Mesenteric fat pad (tissue), 1 donor: ENCODE measurements at places on chromosomes 12 and 14. TPM values are rescaled to one million over a fixed set of nuclear protein-coding genes. Genes with fewer than 3 reads are reported as not detected.

TAS2R43 gene
- not detected for total RNA-seq

DNA sequence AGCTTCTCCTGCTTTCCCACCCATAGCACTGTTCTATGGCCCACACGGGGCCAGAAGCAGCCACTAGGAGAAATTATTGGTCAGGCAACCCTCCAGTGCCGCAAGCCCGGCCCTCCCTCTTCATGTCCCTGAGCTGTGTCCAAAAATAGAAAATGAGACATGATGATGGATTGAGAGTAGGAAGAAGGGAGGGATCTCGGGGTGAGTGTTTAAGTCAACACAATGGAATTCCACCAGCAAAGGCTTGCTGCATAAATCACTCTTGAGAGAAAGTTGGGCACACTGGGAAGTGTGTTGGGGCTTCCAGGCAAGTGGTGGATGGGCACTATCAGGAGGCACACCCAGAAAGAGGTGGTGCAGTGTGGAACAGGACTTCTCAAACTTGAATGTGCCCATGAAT is 94.2 kb downstream of the LLPH start:
- no peak for DNase-seq

DNA sequence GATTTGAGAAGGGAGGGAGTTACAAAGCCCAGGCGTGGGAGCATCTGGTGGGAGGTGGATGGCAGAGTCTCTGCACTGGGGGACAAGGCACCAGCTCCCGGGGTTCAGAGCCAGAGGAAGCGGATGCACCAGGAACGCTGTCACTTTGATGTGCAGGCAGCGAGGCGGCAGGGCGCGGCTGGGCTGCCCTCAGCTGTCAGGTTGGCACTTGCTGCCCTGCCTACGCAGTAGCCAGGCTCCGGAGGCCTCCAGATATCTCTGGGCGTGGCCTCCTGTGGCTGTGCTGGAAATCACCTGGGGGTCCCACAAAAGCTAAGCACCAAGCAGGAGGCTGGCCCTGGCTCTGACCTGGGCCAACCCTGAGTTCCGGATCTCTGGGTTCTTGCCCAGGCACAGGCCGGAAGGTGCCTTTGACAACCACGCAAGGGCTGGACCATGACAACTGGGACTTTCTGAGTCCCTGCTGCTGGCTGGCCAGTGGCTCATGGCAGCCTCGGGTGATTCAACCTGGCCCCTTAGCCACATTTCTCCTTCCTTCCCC is 62.1 kb upstream of the MAP1LC3B2 start:
- no peak for DNase-seq

DNA sequence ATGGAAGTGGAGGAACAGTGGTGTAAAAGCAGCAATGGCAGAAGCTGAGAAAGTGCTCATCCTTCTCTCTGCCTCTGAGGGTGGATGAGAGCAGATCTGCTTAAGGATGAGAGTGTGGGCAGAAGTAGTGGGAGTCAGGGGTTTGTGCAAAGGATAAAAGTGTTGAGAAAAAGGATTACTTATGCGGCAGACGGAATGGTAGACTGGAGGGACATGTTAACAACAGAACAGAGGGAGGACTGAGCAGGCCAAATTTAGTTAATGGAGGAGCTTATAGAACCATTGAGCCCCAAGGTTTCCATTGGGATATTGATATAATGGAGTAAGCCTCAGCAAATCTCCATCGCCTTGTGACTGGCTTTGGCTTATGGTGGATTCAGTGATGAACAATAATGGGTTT is 25.5 kb downstream of the TRHDE start:
- DNase-seq = no peak

CLEC9A gene
- not detected for total RNA-seq

LALBA gene
- not detected for total RNA-seq

RIMKLB gene
- 40.7 TPM for total RNA-seq

DNA sequence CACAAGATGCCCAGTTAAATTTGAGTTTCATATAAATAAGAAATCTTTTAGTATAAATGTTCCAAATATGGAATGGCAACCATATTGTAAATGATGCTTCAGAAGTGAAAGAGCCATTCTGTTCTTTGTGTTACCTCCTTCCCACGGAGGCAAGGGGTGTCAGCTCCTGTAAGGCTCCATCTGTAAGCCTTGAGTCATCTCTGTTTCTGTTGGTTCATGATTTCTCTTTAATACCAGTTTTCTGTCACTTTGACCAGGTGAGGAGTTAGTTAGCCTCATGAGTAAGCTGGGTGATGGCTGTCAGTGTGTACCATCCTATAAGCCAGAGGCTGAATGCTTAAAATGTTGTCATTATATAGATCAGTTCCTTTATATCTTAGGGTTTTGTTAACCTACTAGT is 61.9 kb downstream of the TMEM30B start:
- DNase-seq = no peak

EFCAB11 gene
- total RNA-seq = 6.1 TPM

CYP46A1 gene
- total RNA-seq = 3.1 TPM

- no peak for DNase-seq
These were observed 12.1 kb downstream of the ETV6 start for GRCh38 chr12:11661491-11662089.

GRCh38 chr12:57240066-57240921 is 10.7 kb downstream of the STAC3 start:
- no peak for DNase-seq

- no peak for DNase-seq
These were observed 113.6 kb downstream of the DAD1 start for GRCh38 chr14:22475381-22475780.

GUCY2C gene
- not detected for total RNA-seq

DNA sequence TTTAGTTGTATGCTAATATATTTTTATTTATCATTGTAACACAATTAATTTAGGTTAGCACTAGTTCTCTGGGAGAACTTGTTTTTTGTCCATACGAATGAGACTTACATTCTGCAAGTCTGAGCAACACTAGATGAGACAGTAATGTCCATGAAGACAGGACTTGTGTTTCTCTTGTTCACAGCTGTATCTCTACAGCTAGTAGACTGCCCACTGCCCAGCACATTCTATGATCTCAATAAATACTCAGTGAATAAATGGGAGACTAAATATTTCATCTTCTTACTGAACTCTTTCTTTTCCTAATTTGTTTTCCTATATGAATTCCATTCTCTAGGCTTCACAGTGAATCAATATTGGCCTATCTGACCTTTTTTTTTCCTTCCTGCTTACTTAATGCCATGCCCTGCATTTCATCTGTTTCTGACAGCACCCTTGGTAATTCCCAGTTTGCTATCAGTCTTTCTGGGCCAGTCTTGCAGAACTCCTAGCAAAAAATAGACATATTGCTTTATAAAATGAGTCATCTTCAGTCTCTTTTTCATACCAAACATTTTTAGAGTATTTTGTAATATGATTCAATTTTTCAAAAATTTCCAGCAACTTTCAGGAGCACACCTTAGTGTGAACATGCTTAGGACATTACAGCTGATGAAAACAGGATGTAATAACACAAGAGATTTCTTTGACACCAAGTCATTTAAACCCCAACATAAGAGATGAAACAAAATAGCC is 185.5 kb upstream of the ATP2B1 start:
- DNase-seq = no peak

TOMM20L gene
- not detected for total RNA-seq

- DNase-seq = no peak
These were observed 20.6 kb downstream of the GSG1 start for GRCh38 chr12:13082861-13083260.

- DNase-seq = no peak
These were observed 68.8 kb upstream of the TRAF3 start for GRCh38 chr14:102708494-102708893.

GRCh38 chr14:74852922-74853530 is 22.9 kb downstream of the PROX2 start:
- no peak for DNase-seq

DNA sequence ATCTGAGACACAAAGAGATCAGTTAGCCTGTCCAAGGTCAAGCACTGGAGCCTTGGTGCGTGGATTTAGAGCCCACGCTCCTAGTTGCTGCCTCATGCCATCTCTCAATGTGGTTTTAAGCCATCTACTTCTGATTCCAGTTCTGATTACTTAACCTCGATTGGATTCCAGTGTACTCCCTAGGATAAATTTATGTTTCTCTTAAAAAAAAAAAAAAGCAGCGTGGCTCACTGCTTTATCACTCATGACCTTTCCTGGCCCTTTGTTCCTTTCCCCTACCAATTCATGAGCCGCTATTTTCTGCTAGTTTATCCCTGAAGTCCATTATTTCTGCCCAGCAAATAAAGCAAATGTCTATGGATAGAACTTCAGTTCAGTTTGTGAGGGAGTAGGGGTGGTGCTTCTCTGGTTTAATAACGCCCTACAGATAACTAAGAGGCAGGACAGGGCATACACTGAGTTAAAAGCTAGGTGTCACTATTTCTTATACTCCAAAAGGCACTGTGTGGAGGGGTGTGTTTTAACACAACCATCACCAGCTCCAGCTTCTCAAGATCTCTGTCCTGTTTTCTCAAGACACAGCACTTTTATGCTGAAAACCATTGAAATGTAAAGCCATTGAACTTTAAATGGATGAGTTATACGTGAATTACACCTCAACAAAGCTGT is 9.8 kb upstream of the PARP11 start:
- DNase-seq = no peak

DNA sequence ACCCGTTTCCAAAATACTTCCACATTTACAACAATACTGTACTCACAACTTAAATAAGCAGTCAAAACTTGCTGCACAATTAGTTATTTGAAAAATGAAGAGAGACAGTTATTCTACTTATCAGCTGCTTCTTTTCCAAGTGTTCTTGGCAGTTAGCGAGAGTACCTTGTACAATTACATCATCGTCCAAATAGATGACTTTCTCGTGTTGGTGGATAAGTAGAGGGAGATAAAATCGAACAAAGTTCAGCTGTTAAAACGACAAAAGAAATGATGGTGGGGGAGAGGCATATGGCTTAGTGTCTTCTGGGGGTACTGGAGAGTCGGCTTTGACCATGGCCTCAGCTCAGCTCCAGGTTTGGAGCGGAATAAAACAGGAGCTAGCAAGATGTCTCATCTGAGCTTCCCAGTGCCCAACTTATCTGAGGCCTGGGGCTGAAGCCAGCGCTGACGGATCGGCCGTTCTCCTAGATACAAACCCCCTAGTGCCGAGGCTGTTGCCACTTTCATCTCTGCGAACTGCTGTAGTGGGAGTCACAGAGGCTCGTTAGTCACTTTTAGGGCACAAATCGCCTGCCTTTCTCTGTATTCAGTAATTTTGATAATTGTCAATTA is 31.7 kb downstream of the TDG start:
- no peak for DNase-seq

GRCh38 chr12:47980779-47981495 is 17.5 kb downstream of the TMEM106C start:
- DNase-seq = no peak

DNA sequence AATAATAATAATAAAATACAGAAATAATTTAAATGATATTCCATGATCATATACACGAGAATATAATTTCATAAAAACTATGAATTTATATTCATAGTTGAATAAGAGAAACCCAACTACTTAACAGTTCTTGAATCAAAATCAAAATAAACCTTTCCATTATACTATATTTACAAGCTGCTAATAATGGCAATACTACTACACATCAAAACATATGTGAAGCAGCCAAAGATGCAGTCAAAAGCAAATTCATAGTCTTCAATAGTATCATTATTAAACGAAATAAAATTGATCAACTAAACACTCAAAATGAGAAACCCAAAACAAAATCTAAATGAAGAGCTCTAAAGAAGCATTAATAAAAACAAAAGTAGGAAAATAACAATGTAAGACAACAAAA is 197.1 kb downstream of the TMEM132D start:
- no peak for DNase-seq

GRCh38 chr12:29543036-29543435 is 45.5 kb upstream of the OVCH1 start:
- no peak for DNase-seq

GRCh38 chr14:74478996-74479635 is 14.0 kb downstream of the NPC2 start:
- DNase-seq = no peak

TMEM253 gene
- 2.2 TPM for total RNA-seq

- DNase-seq = no peak
These were observed 96.5 kb upstream of the DAAM1 start for GRCh38 chr14:59091976-59092375.

DNA sequence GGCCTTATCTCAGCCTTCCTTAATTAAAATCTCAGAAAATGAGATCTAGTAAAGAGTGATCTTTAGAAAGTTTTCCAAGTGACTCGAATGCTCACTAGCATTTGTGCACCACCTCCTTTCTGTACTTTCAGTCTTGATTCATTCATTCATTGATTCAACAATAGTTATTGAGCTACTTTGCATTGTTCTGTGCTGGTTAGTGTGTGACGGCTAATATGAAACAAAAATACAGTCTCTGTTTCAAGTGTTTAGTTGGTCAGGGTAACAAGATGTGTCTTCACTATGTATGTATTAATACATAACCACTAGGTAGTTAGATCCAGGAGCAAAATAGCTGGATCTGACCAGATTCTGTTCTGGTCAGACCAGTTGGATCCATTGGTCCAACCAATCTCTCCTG is 100.9 kb downstream of the FAR2 start:
- no peak for DNase-seq

ANO6 gene
- total RNA-seq = 152 TPM

- no peak for DNase-seq
These were observed 14.2 kb downstream of the PTGER2 start for GRCh38 chr14:52328276-52328675.

- no peak for DNase-seq
These were observed 38.6 kb downstream of the GRIN2B start for GRCh38 chr12:13942826-13943225.

DNA sequence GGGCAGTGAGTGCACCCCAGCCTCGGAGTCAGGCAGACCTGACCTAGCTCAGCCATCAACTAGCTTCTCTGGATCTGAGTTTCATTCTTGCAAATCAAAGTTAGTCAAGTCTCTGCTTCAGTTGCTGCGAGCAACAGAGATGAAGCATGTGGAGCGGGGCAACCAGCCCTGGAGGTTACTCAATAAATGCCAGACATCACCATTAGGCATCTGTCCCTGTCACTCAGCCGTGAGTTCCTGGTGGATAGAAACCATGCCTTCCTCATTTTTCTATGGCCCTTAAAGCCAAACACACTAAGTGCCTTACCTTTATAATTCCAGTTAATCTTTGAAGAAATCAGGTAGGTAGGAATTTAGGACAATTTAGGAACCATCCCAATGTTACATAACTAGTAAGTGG is 19.3 kb downstream of the RFX4 start:
- DNase-seq = no peak

DNA sequence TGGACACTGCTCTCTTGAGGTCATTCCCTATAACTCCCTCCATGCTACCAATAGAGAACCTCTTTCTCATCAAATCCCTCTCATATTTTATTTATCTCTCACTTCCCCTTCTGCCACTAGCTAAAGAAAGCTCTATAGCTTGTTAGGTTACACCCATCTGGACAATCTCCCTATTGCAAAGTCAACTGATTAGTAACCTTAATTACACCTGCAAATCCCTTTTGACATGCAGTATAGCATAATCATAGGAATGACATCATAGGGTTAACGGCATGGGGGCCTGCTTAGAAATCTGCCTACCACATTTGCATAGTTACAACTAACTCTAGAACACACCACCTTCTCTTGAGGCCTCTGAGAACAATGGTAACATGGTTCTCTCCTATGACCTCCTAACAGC is 181.2 kb downstream of the EMP1 start:
- DNase-seq = no peak
